NCI-H2081 treated with DMSO at 0.1 percent for 48 hours (cell line): ENCODE measurements at places on chromosomes 12 and 14.

DNA sequence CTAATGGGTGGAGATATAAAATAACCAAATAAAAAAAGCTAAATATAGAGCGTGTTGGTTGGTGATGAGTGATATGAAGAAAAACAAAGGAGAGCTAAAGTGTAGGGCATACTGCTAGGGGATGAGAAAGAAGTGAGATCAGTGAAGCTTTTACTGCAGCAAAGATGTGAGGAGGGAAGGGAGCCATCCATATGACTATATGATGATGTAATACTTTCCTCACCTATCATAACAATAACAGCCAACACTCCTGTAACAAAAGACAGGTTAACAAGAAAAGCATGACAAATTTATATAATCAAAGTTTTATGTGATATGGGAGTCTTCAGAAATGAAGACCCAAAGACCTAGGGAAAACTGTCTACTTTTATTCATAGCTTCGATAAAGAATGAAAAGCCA is 57.4 kb upstream of the LRFN5 start:
- no peak for DNase-seq

GRCh38 chr14:104442107-104442551 is 137.4 kb upstream of the C14orf180 start:
- no peak for DNase-seq

DNA sequence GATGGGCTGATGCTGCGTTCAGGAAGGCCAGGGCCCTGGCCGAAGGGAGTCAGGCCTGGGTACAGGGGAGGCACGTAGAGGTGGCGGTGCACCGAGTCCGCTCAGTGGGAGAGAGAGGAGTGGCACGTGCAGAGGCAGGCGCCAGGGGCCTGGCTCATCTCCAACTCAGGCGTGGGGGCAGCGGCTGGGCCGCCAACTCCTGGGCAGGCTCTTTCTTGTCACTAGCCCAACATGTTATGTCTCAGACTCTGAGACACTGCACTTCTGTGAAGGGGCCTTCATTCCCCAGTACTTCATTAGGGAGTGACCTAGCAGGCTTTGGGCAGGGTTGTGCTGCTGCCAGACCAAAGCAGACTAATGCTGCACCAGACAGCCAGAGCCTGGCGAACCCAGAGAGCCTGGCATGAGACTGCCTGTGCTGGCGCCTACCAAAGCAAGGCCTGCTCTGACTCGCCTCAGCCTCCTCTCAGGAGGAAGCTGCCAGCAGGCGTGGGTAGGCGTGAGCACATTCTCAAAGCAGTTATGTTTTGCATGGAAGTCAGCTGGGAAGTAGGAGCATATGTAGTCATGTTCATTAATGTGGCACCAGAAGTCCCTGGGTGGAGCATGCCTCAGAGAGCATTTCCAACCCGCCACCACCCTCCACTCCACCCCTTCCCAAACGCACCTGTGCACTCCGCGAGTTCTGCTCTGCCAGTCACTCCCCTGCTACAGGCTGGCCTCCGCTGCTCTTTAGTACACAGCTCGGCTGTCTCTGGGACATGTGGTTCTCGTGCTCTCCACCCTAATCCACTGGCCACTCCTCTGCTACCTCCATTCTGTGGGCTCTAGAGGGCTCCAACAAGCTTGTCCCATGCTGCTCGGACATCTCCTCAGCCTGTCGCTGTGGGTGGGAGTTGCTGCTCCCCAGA is 9.7 kb downstream of the CKB start:
- no peak for DNase-seq

GRCh38 chr12:63319936-63320633 is 169.1 kb upstream of the AVPR1A start:
- no peak for DNase-seq

GRCh38 chr14:91173221-91173670 is 59.4 kb downstream of the DGLUCY start:
- DNase-seq = peak; percentile 42

- no peak for DNase-seq
Observed at GRCh38 chr14:91568626-91569025, 58.5 kb upstream of the PPP4R3A start.

- DNase-seq = no peak
Observed at GRCh38 chr12:6742834-6743233, 10.1 kb downstream of the MLF2 start.

GRCh38 chr12:119423285-119423684 is 88.8 kb downstream of the CCDC60 start:
- no peak for DNase-seq

- DNase-seq = no peak
Observed at GRCh38 chr14:96134508-96134907, 70.1 kb upstream of the BDKRB2 start.

DNA sequence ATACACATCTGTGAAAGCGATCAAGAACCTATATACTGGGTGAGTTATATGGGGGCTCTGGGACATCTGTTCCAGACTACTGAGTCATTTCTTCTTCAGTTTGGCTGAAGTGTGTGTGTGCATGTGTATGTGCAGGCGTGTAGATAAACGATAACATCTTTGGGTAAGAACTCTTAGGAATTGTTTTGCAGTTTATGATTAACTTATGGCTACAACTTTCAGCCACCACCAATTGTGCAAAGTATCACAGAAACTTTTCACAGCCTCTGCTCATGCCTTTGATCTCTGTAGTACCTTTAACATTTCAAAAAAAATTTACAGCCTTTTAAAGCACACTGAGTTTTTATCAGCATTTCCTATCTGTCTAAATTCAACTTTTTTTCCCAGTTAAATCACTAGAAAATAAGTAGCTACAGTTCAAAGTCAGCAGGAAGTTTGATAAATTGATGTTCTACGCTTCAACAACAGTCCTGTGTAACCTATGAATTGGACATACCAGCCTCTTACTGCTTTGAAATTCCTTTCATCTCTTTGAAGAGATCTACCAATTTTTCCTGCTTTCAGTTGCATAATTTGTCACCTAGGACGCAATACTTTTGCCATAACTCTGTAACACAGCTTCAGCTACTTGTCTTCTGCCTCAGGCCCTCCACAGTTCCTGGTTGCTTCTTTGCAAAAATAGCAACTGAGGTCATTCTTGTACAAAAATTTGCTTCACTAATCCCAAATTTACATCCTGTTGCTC is 43.0 kb downstream of the PPM1H start:
- DNase-seq = no peak
